Neural progenitor cell (in vitro differentiated cells): ENCODE measurements at places on chromosomes 5 and 9. TPM values are rescaled to one million over a fixed set of nuclear protein-coding genes. Genes with fewer than 3 reads are reported as not detected.

CCL19 gene
- not detected in 2 replicates for total RNA-seq

DNA sequence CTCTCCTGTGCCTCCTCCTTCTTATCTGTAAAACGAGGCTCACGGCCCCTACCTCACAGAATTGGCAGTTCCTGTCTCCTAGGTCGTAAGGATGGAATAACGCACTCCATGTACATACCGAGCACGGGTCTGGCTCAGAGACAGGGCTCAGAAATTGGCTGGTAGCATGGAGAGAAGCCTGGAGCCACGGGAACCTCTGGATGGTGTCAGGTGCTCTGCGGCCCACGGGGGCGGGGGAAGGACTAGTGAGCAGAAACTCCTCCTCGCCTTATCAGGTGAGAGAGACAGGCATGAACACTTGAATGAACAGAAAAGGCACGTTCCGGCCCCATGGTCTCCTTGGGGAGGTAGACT is 15.4 kb upstream of the C5orf47 start:
- H3K27ac ChIP-seq: no peak overlapping the region
- no peaks in the 10 kb centered on the region for H3K36me3 ChIP-seq
- DNase-seq: peak; percentile 34
- H3K4me3 ChIP-seq: peak overlapping the region; percentile 38
- peaks cover 26% of the 10 kb centered on the region for H3K4me1 ChIP-seq
- no peaks in the 10 kb centered on the region for H3K27me3 ChIP-seq

DNA sequence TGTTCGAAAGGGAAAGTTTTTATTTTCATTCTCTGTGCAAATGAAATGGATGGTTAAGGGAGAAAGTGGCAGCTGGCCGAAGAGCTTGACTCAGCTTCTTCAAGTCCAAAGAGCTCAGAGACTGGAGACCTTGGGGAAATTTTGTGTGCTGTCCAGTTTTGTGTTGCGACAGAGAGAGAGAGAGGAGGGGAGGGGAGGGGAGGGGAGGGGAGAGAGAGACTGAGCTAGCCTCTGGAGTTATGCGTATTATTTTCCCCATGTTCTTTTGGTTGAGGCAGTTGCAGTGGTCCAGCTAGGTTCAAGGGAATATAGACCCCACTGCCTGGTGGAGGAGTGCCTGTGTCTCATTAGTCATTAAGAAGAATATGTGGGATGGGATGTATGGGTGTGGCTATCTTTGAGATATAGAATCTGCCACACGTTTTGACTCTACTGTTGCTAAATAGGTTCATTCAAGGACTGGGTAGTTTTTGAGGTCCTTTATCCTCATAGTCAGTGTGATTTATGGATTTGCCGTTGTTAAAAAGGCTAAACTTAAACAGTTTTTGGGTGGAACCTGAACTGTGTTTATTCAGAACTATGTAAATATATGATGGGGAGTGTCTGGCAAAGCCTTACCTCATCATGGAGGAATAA is 69.7 kb downstream of the ARHGAP26 start:
- no peaks in the 10 kb centered on the region for H3K27me3 ChIP-seq
- no peak for DNase-seq
- no peaks in the 10 kb centered on the region for H3K36me3 ChIP-seq
- peaks cover 17% of the 10 kb centered on the region for H3K4me1 ChIP-seq

DNA sequence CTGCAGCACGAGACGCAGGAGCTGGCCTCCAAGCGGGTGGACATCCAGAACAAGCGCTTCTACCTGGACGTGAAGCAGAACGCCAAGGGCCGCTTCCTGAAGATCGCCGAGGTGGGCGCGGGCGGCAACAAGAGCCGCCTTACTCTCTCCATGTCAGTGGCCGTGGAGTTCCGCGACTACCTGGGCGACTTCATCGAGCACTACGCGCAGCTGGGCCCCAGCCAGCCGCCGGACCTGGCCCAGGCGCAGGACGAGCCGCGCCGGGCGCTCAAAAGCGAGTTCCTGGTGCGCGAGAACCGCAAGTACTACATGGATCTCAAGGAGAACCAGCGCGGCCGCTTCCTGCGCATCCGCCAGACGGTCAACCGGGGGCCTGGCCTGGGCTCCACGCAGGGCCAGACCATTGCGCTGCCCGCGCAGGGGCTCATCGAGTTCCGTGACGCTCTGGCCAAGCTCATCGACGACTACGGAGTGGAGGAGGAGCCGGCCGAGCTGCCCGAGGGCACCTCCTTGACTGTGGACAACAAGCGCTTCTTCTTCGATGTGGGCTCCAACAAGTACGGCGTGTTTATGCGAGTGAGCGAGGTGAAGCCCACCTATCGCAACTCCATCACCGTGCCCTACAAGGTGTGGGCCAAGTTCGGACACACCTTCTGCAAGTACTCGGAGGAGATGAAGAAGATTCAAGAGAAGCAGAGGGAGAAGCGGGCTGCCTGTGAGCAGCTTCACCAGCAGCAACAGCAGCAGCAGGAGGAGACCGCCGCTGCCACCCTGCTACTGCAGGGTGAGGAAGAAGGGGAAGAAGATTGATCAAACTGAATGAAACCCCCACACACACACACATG is 654 bp downstream of the PURA start:
- H3K36me3 ChIP-seq: no peaks in the 10 kb centered on the region
- peak; percentile 67 for DNase-seq
- peak overlapping the region; percentile 88 for H3K4me3 ChIP-seq

DNA sequence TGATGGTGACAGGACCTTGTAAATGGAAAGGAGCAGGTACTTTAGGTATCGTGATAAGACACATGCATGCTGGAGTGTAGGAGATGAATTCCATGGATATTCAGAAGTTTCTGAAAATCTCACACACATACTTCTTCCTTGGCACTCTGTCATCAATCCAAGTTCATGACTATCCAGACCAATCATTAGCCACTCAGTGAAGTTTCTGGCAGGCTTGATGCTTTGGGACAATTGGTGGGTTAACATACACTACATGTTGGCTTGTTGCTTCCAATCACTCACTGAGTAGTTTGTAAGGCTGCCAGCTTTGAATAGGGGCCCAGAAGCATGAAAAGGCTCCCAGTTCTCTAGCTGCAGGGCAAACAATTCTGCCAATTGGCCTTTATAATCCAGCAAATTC is 147.6 kb downstream of the CEMIP2 start:
- H3K27ac ChIP-seq: no peak overlapping the region
- H3K27me3 ChIP-seq: no peaks in the 10 kb centered on the region
- DNase-seq: no peak
- no peaks in the 10 kb centered on the region for H3K4me1 ChIP-seq
- no peaks in the 10 kb centered on the region for H3K36me3 ChIP-seq

DNA sequence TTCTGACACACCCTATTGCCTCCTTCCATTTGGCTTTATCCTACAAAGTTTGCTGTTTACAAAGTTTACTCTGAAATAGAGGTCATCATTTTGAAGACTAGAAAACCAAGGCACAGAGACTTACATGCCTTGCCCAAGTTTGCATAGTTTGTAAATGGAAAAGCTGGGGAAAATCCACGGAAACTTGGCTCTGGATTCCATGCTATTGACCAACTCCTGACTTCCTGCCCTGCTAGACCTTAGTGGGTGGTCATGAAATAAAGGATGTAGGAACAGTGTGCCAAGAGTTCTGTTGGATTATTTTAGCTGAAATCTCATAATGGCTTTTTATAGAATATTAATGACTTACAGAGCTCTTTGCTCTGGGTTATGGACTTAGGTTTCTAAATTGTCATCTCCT is 69.5 kb downstream of the GRIA1 start:
- no peaks in the 10 kb centered on the region for H3K4me1 ChIP-seq
- no peak overlapping the region for H3K27ac ChIP-seq
- no peak overlapping the region for H3K4me3 ChIP-seq

GRCh38 chr9:125412166-125412565 is 150.5 kb downstream of the GAPVD1 start:
- H3K27me3 ChIP-seq: peaks cover 19% of the 10 kb centered on the region
- no peaks in the 10 kb centered on the region for H3K36me3 ChIP-seq
- H3K27ac ChIP-seq: no peak overlapping the region
- H3K4me1 ChIP-seq: peaks cover 3% of the 10 kb centered on the region
- H3K4me3 ChIP-seq: no peak overlapping the region
- DNase-seq: no peak

DNA sequence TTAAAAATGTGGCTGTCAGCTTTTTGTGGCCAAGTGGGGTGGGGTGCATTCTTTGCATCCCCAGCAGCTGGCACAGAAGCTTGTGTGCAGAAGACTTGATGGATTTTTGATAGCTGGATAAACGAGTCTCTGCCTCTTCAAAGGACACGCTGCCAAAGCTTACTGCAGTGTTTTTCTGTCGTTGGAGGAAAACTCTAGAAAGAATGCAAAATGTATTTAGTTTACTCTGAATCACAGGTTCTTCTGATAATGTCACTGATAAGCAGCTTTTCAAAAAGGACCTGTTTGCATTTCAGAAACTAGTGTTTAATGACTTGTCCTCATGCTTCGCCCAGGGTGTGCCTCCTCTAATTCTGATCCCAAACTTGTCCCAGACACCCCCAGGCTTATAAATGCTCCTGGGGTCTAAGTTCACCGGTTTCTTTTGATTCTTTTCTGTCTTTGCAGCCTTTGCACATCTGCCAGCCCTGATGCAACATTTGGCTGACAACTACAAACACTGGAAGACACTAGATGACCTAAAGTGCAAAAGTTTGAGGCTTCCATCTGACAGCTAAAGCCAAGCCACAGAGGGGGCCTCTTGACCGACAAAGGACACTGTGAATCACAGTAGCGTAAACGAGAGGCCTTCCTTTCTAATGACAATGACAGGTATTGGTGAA is 66.0 kb downstream of the WDR41 start:
- no peak overlapping the region for H3K4me3 ChIP-seq
- no peak for DNase-seq
- H3K4me1 ChIP-seq: no peaks in the 10 kb centered on the region
- no peak overlapping the region for H3K27ac ChIP-seq

DNA sequence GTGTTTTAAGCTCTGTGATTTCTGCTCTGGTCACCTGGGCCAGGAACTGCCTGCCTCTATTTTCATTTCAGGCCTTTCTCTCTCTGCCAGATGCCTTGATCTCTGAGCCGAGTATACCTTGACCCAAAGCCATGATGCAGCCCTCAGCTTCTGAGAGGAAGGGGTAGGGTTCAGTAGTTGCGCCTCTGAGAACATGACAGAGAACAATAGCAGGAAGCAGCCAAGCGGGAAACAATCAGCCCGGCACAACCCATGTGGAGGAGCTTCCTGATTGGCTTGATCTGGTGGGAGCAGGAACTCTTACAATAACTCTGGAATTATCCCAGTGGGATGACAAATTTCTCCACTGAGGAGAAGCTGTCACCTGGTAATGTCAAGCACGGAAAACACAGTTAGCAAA is 127.4 kb downstream of the PALM2AKAP2 start:
- H3K36me3 ChIP-seq: no peaks in the 10 kb centered on the region
- peak; percentile 15 for DNase-seq
- H3K27ac ChIP-seq: no peak overlapping the region
- H3K4me3 ChIP-seq: no peak overlapping the region
- peaks cover 11% of the 10 kb centered on the region for H3K4me1 ChIP-seq
